ENCODE measurements at places on chromosomes 7 and 10. TPM values are rescaled to one million over a fixed set of nuclear protein-coding genes. Genes with fewer than 3 reads are reported as not detected.
A peak's percentile ranks its signal among the peaks of the same experiment; 100 is the strongest.

Gene DPP6
- not detected for total RNA-seq

Gene PDE6C
- total RNA-seq = not detected

Gene GRB10
- total RNA-seq = 1.4 TPM

Gene SHH
- total RNA-seq = not detected

Gene PANK1
- 2.2 TPM for total RNA-seq

Gene ACSL5
- total RNA-seq = 41.7 TPM

Gene LRMDA
- total RNA-seq = 2.1 TPM

Gene OR6B1
- not detected for total RNA-seq

Gene BMPER
- 0.32 TPM for total RNA-seq

Gene ZCWPW1
- 7.8 TPM for total RNA-seq

GRCh38 chr7:116407165-116407564, 92.4 kb upstream of the CAV2 start:
- H3K36me3 ChIP-seq = no peaks in the 10 kb centered on the region
- no peak for DNase-seq
- H3K27ac ChIP-seq = no peak overlapping the region
- no peak overlapping the region for H3K4me3 ChIP-seq
- no peaks in the 10 kb centered on the region for H3K27me3 ChIP-seq

DNA sequence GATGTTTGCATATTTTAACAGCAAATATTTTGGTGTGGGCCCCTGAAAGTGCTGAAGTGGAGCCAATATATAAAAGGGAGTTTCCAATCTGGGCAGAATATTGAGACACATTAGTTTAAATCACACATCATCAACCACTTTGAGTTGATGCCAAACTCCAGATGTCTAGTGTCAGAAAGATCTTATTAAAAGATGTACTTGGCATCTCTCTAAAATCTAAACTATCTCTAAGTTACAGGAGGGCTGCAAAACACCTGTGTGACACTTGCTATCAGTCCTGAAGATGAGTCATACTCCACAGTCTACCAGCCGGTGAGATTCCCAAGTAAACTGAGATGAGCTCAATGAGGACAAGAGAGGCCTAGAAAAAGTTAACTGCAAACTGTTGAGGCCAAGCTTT, 11.4 kb downstream of the JAZF1 start:
- no peaks in the 10 kb centered on the region for H3K27me3 ChIP-seq
- H3K4me1 ChIP-seq = peaks cover 4% of the 10 kb centered on the region
- no peak for DNase-seq
- peak overlapping the region; percentile 40 for H3K27ac ChIP-seq

DNA sequence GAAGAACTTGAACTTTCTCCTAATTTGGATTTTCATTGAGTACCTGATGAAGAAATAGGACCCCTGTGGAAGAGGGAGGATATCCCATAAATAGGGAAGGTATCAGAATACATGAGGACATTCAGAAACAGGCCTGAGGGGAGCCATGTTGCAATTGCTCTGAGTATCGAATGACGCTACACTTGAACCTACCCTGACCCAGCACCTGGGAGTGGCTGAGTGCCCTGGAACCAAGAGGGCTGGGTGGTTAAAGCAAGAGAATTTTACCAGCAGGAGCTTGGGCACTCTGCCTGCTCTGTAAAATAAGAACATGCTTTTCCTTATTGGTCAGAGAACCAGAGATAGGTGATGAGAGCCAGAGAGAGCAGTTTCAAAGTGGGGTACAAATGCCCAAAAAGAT, 7.2 kb downstream of the NEUROD6 start:
- H3K36me3 ChIP-seq = no peaks in the 10 kb centered on the region
- H3K27ac ChIP-seq = no peak overlapping the region
- H3K27me3 ChIP-seq = peaks cover 5% of the 10 kb centered on the region

DNA sequence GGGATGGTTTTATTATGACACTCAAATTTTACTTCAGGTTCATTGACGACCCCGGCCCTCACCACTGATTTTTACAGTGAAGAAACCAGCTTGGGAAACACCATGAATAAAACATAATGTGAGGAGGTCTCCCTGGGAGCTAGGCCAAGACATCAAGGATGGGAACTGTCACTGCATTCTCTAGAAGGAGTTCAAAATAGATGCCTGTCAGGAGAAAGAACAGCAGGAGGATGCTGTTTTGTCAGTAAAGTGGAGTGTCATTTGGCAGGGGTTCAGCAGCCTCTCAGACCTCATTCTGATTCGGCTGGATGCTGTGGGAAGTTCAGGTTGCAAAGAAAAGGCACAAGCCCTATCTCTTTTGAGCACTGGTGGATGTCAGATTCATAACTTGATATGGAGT, 360.3 kb upstream of the C7orf33 start:
- no peak for DNase-seq
- H3K27ac ChIP-seq = no peak overlapping the region
- H3K27me3 ChIP-seq = no peaks in the 10 kb centered on the region
- H3K4me1 ChIP-seq = no peaks in the 10 kb centered on the region
- H3K4me3 ChIP-seq = no peak overlapping the region

GRCh38 chr7:128933180-128933891, 4.4 kb upstream of the IRF5 start:
- no peak overlapping the region for H3K4me3 ChIP-seq
- DNase-seq = peak; percentile 66
- H3K27me3 ChIP-seq = no peaks in the 10 kb centered on the region
- H3K36me3 ChIP-seq = no peaks in the 10 kb centered on the region

DNA sequence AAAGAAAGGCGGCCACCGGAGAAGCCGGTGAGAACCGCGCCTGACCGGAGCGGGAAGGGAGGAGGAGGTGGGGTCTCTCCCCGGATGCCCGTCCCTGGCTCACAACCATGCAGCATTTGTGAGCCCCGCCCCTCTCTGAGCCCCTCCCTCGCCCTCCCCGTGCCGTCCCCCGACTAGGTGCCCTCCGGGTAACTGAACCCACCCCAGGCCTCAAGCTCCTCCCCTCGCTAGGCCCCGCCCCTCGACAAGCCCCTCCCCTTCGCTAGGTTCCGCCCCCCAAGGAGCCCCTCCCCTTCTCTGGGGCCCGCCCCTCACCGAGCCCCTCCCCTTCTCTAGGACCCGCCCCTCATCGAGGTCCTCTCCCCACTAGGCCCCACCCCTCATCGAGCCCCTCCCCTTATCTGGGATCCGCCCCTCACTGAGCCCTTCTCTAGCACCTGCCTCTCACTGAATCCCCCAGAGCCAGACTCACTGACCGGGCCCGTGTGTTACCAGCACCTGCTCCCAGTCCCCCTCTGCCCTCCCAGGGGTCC, 42.2 kb upstream of the HSPB1 start:
- H3K27me3 ChIP-seq = peaks cover 7% of the 10 kb centered on the region
- no peak overlapping the region for H3K4me3 ChIP-seq
- H3K36me3 ChIP-seq = no peaks in the 10 kb centered on the region
- H3K4me1 ChIP-seq = peaks cover 5% of the 10 kb centered on the region

GRCh38 chr10:111098679-111099437, 22.0 kb downstream of the ADRA2A start:
- H3K27me3 ChIP-seq = no peaks in the 10 kb centered on the region
- H3K4me3 ChIP-seq = no peak overlapping the region
- H3K27ac ChIP-seq = no peak overlapping the region
- no peak for DNase-seq

DNA sequence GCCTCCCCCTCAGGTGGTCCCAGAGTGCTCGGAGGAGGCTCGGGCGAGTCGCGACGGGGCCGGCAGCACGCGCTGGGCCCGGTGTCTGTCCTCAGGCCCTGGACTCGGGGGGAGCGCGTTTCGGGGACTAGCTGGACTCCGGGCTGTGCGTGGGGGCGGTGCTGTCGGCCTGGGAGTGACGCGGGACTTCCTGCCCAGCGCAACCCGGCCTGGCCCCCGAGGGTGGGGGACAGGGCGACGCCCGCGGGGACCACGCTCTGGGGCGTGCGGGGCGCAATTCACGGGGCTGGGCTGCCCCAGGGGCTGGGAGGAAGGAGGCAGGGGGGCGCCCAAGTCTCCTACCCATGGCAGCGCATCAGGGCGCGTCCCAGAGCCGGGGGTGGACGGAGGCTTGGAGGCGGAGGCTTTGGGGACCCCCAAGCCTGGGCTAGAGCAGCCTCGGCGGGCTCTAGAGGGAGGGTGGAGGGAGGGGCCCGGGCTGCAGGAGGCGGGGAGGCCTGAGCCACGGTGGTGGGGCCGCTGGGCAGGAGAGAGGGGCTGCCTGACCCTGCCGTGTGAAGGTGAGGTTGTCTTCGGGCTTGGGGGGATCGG, 2.3 kb upstream of the VENTX start:
- H3K36me3 ChIP-seq = no peaks in the 10 kb centered on the region
- no peak for DNase-seq
- H3K27me3 ChIP-seq = peaks cover 29% of the 10 kb centered on the region
- H3K4me1 ChIP-seq = peaks cover 30% of the 10 kb centered on the region
- peak overlapping the region; percentile 13 for H3K4me3 ChIP-seq

- H3K27ac ChIP-seq = no peak overlapping the region
- no peaks in the 10 kb centered on the region for H3K27me3 ChIP-seq
- no peaks in the 10 kb centered on the region for H3K4me1 ChIP-seq
- H3K36me3 ChIP-seq = no peaks in the 10 kb centered on the region
These were observed 56.7 kb upstream of the SEMA3A start for GRCh38 chr7:84251277-84251781.

DNA sequence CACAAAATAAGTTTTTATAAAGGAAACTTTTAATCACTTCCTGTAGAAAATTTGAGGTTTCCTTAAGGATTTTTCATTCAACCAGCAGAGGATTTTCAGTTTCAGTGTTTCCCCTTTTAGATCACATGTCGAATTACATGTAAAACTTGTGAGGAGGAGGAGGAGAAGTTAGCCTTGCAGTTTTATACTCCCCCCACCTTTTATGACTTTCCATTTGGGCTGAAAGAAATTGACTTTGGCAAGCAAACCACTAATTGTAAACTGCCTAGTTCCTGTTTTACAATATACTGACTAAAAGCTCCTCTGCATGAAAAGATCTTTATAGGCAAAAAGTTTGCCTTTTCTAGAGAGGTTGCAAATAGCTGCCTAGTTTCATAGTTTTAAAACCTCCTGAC, 3.0 kb downstream of the BAMBI start:
- DNase-seq = no peak
- H3K27ac ChIP-seq = no peak overlapping the region
- H3K4me1 ChIP-seq = peaks cover 29% of the 10 kb centered on the region
- no peak overlapping the region for H3K4me3 ChIP-seq
- H3K36me3 ChIP-seq = no peaks in the 10 kb centered on the region

DNA sequence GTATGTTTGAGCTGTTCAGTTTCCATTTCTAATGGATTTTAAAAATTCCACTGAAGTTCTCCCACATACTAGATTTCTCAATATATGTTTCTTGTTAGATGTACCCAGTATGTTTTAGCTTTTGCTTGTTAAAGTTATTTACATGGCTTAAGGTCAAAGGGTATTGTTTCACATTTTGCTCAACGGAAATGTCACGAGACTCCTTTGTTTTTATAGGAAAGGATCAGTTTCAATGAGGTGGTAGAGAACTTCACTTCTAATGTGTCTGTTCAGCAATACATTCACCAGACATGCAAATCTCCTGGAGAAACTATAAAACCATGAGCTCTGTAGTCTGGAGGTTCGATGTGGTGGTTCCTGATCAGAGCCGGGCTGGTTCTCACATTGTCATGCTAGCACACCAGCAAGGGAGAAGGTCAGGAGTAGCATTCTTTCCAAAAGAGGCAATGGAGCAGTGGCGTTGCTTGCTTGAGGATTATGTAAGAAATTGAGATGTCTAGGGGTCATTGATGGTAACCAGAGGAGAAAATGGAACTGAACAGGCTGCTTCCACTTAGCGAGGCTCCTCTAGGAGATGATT, 114.0 kb downstream of the RAB18 start:
- no peak overlapping the region for H3K27ac ChIP-seq
- DNase-seq = no peak
- no peaks in the 10 kb centered on the region for H3K36me3 ChIP-seq
- no peaks in the 10 kb centered on the region for H3K4me1 ChIP-seq

DNA sequence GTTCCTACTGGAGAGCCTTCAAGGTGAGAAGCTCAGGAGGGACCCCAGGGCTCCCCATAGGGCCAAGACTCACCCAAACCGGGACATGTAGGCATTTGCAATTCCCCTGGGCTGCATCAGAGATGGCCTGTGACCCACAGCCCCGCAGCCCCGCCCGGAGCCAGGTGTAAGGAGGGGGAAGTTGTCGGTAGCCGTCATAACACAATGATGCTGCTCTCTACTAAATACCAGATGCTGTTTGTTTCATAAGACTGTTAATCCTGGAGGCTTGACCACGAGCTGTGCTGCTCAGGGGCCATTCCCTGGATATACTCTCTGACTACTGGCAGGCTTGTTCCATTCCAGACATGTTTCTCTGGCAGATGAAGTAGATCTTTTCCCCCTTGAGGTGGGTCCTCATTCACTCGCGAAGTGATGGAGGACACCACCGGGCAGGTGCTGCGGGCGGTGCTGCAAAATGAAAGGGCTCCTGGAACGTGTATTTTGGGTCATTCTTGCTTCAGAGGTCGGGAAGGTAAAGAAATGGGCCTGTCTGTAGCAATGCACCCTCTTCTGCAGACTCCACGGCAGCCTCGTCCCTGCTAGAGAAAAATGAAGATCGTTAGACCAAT, 61.1 kb downstream of the MKI67 start:
- DNase-seq = no peak
- H3K4me3 ChIP-seq = no peak overlapping the region
- peaks cover 70% of the 10 kb centered on the region for H3K36me3 ChIP-seq
- no peaks in the 10 kb centered on the region for H3K27me3 ChIP-seq

DNA sequence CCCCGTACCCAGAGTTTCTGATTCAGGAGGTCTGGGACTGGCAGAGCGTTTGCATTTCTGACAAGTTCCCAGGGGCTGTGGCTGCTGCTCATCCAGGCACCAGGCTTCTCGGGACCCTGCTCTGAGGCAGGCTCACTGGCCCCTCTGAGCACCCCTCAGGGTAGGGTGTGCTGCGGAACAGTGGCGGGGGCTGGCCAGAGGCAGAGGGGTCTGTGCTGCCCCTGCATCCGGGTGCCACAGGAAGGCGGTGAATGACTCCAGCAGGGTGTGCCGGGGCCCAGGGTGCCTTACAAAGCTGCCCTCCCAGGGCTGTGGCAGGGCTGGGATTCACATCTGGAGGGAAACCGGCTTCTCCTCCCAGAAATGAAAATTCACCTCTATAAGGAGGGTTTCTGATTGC, 77.4 kb downstream of the CHST15 start:
- no peaks in the 10 kb centered on the region for H3K4me1 ChIP-seq
- H3K27me3 ChIP-seq = no peaks in the 10 kb centered on the region
- no peaks in the 10 kb centered on the region for H3K36me3 ChIP-seq
- no peak for DNase-seq
- no peak overlapping the region for H3K4me3 ChIP-seq
- H3K27ac ChIP-seq = no peak overlapping the region
